Lower lobe of right lung (tissue), 2 donors: ENCODE measurements at places on chromosomes 2 and 18. TPM values are rescaled to one million over a fixed set of nuclear protein-coding genes. Genes with fewer than 3 reads are reported as not detected.

DNA sequence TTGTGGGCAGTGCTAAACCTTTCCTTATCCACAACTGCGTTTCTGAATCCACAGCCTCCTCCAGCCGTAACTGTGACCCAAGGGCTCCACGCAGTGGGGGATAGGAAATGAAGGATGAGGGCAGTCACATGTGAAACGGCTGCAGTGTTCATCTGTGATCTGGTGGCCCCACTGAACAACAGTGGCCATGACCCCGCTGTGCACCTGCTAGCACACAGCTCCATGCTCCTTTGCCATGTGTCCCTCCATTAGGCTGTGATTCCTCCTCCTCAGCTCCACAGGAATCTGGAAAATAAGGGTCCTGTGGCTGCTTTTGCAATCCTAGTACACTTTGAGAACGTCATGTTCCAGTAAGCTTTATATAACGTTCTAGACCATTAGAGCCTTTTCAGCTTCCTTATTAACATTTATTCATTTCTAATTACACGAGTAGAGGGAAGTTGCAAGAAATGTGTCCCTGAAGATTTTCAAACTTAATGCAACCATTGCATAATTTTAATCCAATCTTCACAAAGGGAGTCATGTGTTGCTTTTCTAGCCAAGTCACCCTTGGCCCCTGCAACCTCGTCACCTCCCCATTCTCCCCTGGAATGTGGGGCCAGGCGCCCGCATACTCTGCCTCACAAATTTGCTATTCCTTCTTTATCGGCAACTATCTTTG lies 7.1 kb upstream of the NAPG start:
- peak; percentile 56 for DNase-seq

Gene PDE1A
- total RNA-seq = 5.2 TPM

GRCh38 chr18:73669297-73669696 lies 478.3 kb downstream of the FBXO15 start:
- no peak for DNase-seq

DNA sequence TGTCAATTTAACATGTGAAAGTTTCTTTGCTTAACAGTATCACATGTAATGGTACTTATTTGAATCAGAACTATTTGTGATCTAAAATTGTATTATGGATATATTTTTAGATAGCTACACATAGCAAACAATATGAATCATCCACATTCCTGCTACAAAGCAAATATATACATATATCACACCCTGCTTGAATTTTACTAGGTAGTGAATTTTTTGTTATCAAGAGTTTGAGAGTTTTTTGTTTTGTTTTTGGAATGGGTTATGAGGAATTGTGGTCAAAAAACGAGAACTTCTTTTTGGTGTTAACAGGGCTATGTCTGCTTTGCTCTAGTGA lies 635.7 kb downstream of the NRXN1 start:
- DNase-seq = no peak

Gene FAP
- 3.4 TPM for total RNA-seq

Gene DOCK10
- 52.3 TPM for total RNA-seq

DNA sequence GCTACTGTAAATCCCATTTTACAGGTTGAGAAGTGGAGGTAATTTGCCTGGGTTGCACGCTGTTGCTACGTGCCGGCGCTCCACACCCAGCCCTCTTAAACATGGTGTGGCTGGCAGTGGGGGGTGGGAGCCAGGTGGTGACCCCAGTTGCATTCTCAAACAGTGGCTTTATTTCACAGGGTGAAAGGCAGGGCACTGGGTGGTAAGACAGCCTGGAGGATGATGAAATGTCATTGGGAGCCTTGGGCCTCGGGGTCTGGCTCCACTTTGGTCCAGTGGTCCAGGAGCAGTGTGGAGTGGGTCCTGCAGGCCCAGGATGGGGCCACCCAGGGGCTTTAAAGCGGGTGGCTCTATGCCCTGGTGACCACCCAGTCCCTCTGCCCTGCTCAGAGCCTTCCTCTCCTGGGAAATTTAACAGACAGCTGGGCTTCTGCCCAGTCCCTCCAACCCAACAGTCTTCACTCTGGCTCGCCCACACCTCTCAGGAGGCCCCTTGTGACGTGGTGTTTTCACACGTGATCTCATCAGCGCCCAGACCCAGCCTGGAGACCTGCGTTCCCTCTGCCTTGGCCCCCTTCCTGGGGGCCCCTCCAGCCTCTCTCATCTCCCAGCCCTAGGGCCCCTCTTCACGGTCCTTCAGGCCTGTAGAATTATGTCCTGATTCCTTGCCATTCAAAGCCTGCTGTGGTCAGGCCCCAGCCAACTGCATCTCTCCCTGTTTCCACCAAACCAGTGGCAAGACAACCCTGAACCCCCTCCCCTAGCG lies 92.5 kb downstream of the INHBB start:
- no peak for DNase-seq

Gene NT5DC4
- total RNA-seq = 0.53 TPM

DNA sequence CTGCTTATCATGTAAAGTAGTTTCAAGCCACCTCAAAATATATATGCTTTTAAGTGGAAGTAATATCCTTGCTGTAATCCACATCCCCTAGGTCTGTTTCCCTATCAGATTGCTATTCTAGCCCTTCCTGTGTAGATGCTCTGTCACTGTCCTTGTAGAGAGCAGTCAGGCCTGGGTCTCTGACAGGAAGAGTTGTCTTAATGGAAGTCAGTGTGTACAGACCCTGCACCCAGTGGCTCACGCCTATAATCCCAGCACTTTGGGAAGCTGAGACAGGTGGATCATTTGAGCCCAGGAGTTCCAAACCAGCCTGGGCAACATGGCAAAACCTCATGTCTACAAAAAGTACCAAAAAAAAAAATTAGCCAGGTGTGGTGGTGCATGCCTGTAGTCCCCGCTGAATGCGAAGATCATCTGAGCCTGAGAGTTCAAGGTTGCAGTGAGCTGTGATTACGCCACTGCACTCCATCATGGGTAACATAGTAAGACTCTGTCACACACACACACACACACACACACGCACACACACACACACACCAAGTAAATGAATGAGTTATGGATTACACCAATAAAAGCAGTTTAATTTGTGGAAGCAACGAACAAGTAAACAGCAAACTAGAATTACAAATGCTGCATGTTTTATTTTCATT lies 70.2 kb upstream of the DSC1 start:
- no peak for DNase-seq

GRCh38 chr18:75073654-75074053 lies 135.3 kb downstream of the PTGR3 start:
- no peak for DNase-seq

DNA sequence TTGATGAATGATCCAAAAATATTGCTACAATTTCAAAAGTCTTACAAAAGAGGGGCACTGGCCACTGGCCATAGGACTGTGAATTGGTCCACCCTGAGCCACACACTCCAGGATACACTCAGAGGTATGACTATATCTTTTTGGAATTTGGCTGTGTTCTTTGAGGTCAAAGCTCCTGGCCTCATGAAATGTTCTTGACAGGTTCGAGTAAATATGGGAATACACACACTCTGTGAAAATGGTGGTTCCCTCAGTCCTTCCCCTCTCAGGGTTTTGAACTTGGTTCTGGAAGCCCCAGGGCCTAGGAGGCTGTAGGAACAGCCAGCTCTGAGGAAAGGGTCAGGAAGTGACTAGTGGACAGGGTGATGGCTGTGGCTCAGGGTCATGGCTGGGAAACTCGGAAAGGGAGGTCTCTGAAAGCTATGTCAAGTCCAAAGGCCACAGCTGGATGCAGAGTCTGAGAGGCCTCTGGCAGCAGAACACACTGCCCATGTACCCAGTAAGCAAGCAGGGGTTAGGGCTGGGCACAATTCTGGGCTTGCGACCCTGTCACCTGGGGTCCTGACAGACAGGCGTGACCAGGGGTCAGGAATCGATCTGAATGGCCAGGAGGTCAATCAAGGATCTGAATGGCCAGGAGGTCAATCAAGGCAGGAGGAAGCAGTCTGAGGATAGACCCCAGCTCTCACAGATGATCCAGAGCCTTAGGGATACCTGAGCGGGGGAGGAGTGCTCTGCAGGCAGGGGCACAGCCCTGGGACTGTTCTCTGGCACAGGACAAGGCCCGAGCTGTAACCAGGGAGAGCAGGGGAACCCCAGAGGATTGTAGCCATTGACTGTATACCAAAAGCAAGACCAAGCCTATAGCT lies 223.4 kb upstream of the SMAD2 start:
- DNase-seq = no peak

DNA sequence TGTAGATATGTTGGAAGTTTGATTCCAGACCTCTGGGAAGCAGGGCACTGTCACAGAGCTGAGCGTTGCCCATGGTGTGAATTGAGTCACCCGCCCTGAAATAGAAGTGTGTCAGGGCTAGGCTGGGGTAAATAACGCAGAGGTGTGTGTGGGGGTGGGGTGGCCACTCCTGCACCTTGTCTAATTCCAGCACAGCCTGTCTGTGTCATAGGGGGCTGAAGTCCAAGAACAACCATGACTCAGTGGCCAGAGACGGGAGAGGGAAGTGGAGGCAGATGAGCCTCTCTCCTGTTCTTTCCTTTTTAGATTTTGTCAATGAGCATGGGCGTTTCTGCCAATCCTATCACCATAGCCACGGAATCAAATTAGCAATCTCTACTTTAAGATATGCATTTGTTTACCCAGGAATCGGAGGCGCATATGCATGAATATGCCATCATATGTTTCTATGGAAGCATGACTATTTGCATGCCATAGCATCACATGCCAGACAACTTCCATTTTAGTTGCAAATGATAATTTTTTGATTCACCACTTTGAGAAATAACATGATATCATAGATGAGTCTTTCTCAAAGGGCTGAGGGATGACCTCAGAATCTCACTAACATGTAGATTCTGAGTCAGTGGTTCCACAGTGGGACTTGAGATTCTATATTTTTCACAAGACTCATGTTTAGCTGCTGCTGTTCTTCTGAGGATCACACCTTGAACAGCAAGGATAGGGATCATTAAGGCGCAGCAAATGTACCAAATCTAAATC lies 852.9 kb downstream of the DCDC2C start:
- no peak for DNase-seq

DNA sequence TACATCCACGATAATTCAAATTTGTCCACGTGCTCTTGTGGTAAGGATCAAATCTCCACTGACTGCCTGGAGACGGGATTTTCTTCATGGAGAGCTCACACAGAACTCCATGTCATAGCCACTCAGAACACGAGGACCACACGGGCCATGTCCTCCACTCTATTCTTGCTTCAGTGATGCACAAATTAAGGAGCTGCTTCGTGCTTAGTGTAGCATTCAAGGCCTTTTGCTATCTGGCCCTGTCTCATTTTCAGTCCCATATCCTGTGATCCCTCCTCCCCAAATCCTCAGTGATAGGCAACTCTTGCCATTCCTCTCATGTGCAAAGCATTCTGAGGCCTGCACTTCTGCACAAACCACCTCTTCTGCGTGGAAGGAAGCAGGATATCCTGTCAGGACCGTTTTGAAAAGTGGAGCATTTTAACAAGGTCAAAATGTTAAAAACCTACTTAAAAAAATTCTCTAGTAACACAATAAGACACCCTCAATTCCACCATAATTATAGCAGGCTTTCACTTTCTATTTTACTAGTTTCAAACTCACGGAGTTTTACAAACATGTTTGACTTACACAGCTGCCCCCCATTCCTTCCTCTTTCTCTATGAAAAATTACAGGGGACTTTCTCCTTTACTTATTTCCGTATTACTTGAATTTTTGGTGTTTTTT lies 35.2 kb downstream of the ST3GAL5 start:
- no peak for DNase-seq

GRCh38 chr2:14884651-14885050 lies 252.1 kb downstream of the LRATD1 start:
- DNase-seq = no peak

GRCh38 chr2:208491641-208492040 lies 85.0 kb downstream of the PTH2R start:
- no peak for DNase-seq

GRCh38 chr2:140401056-140401455 lies 1620.9 kb upstream of the NXPH2 start:
- no peak for DNase-seq

GRCh38 chr2:159808032-159808425 lies 10.0 kb upstream of the CD302 start:
- DNase-seq = no peak

GRCh38 chr2:224025874-224026273 lies 13.2 kb downstream of the SERPINE2 start:
- DNase-seq = no peak

DNA sequence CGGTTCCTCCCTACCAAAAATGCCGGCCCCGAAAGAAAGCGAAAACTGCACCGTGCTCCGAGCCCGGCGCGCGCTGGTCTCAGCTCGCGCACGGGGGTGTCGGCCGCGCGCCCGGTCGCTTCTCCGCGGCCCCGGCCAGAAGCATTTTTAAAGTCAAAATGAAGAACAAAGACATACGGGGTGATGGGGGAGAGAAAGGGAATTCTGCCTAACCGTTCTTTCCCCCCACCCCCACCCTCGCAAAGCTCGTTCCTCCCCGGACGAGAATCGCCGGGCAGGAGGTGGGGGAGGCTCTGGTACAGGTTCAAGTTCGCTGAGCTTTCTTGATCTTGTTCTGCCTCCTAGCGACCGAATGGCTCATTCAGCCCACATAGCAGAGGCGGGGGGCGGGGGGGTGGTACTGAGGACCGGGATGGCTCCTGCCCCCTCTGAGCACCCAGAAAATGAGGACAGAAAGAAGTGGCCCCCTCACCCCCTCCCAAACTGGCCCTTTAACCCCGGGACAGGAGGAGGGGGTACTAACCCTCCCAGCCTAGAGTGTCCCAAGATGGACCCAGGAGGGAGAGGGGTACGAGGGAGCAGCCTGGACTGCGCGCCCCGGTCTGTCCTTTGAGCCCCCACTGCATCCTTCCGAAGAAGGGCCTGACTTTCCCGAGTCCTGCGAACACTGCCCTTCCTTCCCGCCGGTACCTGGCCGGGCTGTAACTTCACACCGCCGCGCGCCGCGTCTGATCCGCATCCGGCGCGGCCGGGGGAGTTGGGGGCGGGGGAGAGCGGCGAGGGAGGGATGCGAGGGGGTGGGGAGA lies 3.1 kb downstream of the BCL11A start:
- peak; percentile 85 for DNase-seq

Gene PDE11A
- total RNA-seq = 0.27 TPM

Gene ZC3H6
- 18.0 TPM for total RNA-seq

DNA sequence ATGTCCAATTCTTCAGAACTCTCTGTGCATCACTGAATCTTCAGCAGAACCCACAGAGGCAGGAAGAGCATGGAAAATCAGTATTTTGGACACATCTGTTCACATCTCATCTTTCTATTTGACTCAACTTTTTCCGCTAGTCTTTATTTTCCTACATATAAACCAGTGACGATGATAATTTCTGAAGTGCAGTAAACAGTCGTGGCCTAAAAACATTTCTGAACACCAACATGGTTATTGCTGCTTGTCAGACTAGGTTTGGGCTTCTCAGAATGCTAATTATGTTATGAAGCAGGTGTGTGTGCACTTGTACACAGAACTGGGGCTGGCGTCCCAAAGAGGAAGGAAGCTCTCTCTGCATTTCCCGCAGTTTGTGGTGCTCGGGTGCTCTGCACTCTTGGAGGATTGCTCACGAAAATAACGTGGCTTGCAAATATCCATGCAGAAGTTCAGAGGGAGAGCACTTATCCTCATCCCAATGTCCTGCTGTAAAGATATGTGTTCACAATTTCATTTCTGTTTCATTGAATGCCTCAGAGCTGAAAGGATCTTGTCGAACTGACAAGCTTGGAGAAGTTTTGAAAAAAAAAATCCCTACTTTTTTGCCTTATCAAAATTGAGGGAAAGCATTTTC lies 50.8 kb downstream of the EDAR start:
- DNase-seq = no peak
